Stimulated activated CD4-positive, alpha-beta T cell treated with anti-CD3 and anti-CD28 coated beads, TNF-alpha, amount 100 ng/mL, for 48 hours (primary cell): ENCODE measurements at places on chromosomes 6 and 20.

DNA sequence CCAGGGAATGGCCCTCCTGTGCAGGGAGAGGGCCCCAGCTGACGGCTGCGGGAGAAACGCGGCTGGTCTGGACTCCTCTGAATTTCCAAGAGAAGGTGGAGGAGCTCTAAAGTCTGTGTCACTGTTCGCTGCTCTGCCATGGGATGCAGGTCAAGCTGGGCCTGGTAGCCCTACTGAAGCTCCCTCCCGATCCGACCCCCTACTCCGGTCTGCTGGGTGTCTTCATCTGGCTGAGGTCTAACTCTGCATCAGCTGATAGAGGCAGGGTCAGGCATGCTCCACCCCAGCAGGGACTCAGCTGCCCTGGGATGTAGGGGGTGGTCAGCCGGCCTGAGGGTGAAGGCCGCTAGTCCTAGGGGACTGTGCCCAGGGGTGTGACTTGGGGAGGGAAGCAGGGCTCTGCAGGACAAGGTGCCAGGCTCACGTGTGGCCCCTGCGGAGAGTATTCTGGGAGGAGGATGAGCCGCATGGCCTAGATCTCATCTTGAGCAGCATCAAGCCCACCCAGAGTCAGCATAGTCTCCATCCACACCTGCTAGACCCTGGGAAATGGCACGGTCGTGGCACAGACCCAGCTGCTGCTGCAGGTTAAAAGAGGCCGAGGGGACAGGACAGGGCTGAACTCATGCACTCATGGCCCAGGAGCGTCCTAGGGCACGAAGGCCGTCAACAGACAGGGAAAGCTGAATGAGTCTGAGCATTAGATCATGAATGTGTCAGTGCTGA lies 1.4 kb downstream of the CST3 start:
- no peak for DNase-seq

DNA sequence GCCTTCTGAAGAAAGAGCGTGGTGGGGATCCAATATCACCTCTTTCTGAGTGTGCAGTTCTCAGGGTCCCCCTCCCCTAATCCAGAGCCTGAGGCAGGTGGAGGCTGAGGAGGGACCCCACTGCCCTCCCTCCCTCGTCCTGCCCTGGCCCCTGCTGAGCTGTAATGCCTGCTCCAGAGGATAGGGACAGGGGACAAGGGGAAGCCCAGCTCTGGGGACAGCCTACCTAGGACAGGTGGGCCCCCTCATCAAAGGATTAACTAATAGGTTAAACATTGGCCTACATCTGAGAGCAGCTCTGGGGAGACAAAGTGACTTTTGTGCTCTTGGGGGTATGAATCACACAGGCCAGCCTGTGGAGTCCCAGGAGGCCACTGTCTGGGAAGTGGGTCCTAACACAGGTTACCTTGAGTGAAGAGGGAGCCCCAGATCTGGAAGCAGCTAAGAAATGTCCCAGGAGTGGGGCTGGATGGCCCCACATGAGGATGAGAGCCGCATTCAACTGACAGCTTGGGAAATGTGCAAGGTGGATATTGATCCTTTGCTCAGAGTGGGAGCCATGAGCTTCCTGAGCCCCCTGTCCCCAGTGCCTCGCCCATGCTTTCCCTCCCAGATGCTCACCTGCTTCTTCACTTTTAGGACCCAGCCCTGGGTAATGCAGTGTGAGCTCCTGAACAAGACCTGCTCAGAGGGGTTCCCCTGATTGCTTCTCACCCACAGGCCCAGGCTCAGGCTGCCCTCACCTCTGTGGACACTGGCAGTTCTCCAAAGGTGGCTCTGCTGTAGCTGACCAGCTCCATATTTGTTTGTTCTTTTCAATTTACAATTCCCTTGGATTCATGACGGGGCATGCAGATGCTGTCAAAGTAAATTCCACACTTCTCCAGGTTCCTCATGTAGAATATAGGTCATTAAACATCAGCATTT lies 17.8 kb upstream of the CST9L start:
- DNase-seq: no peak

GRCh38 chr6:160419488-160419887 lies 71.3 kb downstream of the SLC22A3 start:
- DNase-seq: no peak

- no peak for DNase-seq
Observed at GRCh38 chr6:3384241-3385143, 72.4 kb downstream of the SLC22A23 start.
